ENCODE measurements at places on chromosomes 16 and 17.

DNA sequence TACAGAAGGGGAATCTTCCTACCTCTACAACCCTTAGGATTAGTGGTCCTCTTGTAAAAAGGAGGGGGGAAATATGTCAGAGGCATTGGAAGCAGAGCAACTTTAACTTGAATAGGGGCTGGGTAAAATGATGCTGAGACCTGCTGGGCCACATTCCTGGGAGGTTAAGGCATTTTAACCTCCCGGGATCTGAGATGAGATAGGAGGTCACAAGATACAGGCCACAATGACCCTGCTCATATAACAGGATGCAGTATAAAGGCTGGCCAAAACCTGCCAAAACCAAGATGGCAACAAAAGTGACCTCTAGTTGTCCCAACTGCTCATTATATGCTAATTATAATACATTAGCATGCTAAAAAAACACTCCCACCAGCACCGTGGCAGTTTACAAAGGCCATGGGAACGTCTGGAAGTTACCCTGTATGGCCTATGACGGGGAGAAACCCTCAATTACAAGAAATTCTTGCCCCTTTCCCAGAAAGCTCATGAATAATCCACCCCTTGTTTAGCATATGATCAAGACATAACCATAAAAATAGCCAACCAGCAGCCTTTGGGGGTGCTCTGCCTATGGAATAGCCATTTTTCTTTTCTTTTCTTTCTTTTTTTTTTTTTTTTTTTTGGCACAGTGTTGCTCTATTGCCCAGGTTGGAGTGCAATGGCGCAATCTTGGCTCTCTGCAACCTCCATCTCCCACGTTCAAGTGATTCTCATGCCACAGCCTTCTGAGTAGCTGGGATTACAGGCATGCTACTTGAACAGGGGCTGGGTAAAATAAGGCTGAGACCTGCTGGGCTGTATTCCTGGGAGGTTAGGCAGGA is 6.2 kb upstream of the C1QTNF1 start:
- no peak for ATAC-seq

DNA sequence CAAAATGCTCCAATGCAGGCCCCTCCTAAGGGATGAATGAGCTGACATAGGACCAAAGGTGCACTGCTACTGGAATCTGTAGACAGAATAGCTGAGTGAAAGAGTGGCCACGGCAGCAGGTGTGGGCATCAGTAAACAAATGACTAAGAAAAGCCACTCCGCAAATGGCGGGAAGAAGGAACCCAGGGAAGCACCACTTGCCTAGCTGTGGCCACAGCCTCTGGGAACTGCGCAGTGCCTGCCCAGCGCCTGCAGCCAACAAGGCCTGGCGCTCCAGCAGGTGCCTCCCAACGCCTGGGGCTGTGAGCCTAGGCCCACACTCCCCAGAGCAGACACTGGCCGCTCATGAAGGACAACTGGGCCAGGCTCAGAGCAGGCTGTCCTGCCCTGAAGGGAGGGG is 11.8 kb downstream of the PEMT start:
- ATAC-seq, result no peak

GRCh38 chr17:82281076-82281475 is 7.6 kb upstream of the CSNK1D start:
- no peak for ATAC-seq

DNA sequence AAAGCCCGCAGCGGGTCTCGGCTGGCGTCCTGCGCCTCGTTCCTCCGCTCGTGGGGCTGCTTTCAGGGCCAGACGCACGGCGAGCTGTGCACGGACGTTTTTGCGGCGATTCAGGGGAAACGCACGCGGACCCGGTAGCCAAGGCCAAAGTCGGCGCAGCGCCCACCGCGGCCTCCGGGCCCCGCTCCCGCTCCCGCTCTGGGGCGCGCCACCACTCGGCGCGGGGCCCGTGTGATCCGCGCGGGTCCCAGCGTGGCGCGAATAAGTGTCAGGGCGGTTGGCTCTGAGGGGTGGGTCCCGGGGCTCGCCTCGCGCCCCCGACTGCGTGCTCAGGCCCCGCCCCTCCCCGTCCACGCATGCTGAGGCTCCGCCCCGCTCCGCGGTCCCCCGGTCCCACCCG is 694 bp upstream of the TBCD start:
- ATAC-seq, result no peak

- ATAC-seq, result no peak
These were observed 39.0 kb downstream of the LYRM1 start for GRCh38 chr16:20939611-20940010.

DNA sequence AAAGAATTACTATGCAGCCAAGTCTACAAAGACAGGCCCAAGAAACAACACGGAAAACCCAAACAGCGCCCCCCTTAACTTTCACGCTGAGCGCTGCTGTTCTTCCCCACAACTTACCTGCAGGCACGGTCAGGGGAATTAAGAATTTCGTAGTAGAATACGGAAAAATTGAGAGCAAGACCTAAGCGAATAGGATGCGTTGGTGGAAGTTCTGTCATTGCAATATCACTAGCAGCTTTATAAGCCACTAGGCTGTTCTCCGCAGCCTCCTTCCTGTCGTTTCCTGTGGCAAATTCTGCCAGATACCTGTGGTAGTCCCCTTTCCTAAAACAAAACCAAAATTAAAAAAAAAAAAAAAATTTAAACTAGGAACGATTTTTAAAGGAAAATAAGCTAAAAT is 39.0 kb downstream of the YWHAE start:
- no peak for ATAC-seq

DNA sequence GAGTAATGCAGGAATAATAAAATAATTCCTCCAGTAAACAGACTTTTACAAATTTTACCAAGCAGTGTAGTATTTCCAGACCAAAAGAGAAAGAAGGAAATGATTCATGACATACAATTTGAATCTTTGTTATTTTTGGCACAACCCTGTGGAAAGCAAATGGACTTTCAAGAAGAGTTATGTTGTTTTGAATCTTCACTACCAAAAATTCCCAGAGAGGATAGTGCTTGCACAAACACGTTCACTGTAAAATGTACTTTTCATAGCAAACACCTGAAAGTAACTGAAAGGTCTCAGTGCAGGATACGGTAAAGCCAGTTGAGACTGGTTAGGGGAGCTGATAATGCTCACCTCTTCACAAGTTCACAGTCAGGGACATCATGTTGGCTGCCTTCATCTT is 107.1 kb downstream of the USP22 start:
- peak; percentile 41 for ATAC-seq

GRCh38 chr16:85402910-85403692 is 210.0 kb upstream of the GSE1 start:
- peak; percentile 14 for ATAC-seq

GRCh38 chr16:69761983-69762813 is at the start of gene WWP2:
WWP2 (plus strand) TSS chr16:69762332; CDS start chr16:69787011, 24,679 bp downstream.
- ATAC-seq, result peak; percentile 88

GRCh38 chr17:77926981-77927380 is 31.5 kb upstream of the TNRC6C start:
- no peak for ATAC-seq

DNA sequence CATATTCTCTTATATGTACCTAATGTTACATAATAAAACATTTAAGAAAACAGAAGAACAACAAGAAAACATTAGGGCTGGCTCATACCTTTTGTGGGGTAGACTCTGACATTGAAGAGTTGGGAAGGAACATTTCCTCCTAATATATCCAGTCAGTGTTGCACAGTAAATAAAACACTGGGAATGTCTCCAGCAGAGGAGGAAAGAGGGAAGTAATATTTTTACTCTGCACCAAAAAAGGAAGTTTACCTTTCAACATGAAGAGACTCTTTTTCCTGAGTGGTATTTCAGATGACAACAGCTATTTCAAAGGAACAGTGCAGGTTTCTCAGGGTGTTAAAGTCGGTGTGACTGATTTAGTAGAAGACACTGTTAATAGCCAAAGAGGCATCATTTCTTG is 31.9 kb downstream of the EPN2 start:
- no peak for ATAC-seq

- ATAC-seq, result peak; percentile 44
These were observed 30.1 kb downstream of the GNGT2 start for GRCh38 chr17:49180303-49180702.

- ATAC-seq, result no peak
These were observed 39.9 kb downstream of the SMPD3 start for GRCh38 chr16:68408428-68408827.

GRCh38 chr17:40552806-40553693 is 12.2 kb downstream of the CCR7 start:
- no peak for ATAC-seq

- ATAC-seq, result no peak
These were observed 583.7 kb downstream of the KCNJ2 start for GRCh38 chr17:70752966-70753467.

- ATAC-seq, result no peak
These were observed 16.2 kb upstream of the HNF1B start for GRCh38 chr17:37761059-37761458.

DNA sequence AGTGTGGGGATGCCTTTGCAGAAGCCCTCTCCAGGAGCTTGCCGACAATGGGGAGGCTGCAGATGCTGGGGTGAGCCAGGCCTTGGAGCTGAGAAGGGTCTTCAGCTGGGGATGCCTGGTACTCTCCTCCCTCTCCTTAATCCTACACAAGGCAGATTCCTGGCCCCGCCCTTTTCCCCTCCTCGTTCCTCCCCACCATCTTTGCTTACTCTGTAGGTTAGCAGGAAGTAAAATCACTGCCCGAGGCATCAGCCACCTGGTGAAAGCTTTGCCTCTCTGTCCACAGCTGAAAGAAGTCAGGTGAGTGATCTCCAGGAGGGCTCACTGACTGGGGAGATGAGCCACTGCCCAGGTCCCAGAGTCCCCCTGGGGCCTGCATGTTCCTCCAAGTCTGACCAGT is 38.7 kb downstream of the NLRC5 start:
- peak; percentile 11 for ATAC-seq

DNA sequence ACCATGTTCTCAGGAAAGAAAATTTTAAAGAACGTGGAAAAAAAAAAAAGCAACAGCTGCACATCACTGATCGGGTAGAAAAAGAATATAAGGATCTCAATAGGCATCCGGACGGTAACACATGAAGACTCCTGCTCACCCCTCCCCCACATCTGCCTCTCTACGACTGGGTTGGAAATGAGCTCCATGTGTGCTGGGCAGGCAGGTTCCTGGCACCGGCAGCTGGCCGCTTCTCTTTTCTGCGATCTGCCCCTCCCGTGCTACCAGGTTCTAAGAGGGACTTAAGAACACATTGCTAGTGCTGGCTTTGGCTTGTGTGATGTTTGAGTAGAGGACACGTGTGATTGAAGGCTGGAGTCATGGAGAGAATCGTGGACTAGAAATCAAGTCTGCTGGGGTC is 115.5 kb downstream of the AATF start:
- no peak for ATAC-seq

DNA sequence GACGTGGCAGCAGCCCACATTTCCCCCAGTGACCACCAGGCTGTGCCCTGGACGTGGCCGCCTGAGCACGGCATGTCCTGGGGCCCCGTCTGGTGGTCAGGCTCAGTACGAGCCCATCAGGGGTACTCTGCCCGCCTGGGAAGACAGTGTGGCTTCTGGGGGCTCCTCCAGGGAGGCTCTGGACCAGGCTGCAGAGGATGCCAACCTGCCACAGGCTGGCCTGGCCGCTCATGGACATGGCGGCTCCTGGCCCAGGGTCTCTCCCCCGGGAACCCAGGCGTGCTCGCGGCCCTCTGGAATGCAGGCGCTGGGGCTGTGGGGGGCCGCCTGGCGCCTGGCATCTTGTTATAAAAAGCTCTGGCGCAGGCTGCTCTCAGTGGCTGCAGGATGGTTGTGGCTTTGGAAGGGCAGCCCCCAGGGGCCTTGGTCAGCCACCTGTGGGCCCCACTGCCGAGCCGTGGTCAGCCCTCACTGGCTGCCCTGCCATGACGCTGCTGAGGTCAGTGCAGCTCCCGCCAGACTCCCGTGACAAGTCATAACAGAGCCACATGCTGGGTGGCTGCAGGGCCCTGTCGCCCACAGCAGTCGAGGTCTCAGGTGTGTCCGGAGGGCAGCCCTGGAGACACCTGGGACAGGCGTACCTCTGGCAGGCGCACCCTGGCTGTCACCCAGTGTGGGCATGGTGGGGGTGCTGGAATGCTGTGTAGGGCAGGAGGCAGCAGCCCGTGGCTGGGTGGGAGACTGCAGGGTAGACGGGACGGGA is 15.0 kb downstream of the CENPX start:
- no peak for ATAC-seq

- ATAC-seq, result peak; percentile 81
These were observed 16.6 kb downstream of the COPRS start for GRCh38 chr17:31842195-31843069.

DNA sequence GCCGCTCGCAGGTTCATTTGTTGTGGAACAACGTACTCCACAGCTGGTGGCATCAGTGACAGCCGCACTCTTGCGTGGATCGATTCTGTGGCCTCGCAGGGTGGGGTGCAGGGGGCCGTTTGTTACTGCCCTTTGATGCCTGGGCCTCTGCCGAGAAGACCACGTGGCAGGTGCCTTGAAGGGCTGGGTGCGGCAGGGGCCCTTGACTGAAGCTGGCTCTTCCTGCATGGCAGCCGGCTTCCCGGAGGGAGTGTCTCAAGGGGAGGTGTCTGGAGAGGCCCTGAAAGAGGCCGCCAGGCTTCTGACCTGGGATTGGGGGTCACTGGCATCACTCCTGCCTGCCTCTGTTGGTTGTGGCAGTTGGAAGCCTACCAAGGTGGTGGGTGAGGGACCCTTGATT is 43.8 kb downstream of the TBCD start:
- ATAC-seq, result no peak

DNA sequence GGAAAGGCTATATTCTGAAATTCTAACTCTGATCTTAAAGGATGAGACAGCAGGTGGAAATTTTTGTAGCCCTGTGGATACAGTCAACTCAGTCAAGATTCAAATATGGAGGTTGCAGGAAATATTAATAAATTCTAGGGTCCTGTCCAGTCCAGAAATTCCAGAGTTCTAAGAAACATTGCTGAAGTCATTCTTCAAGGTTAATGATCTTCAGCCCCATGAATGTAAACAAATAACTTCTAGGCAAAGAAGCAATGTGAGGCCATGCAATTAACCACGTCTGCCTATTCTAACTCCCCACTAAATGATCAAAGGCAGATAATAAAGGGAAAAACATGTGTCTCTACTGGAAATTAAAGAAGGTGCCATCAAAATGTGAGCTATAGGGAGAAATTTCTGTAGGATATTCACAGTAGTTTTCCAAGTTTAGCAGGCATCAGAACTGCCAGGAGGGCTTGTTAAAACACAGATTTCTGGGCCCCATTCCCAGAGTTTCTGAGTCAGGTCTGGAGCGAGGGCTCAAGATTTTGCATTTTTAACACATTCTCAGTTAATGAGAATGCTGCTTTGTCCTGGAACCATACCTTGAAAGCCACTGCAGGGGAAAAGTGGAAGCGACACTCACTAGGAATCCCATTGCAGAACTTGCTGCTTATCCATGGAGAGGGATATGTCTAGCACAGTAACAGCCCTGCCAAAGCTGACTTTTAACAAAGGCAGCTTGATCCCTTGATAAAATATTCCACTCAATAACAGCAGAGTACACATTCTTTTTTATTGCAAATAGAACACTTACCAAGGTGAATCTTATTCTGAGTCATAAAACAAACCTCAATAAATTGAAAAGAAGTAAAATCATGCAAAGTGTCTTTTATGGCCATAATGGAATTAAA is 61.8 kb downstream of the DNAH3 start:
- ATAC-seq, result no peak
